ENCODE measurements at places on chromosomes 5 and 9.

GRCh38 chr9:128001779-128002298, 21.1 kb upstream of the EEIG1 start:
- no peak for DNase-seq

DNA sequence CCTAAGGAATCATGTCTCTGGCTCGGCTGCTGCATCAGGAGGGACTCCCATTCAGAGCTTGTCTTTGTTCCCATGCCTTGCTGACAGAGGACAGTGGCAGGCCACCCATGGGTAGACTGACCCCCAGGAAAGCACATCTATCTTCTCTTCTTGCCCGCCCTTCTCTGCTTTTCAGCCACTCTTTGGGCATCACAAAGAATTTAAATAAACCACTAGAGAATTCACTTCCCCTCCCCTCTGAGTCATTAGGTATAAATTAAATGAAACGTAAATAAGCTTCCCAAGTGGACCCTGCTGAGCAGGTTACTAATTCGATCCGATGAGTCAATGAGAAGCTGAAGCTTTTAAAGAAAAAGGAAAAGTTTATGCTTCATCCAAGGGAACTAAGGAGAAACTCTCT, 97.0 kb downstream of the DRD1 start:
- no peak for DNase-seq

GRCh38 chr5:106940986-106941385, 729.8 kb downstream of the EFNA5 start:
- no peak for DNase-seq

- DNase-seq, result no peak
These were observed 84.4 kb downstream of the ADRB2 start for GRCh38 chr5:148910686-148911361.

DNA sequence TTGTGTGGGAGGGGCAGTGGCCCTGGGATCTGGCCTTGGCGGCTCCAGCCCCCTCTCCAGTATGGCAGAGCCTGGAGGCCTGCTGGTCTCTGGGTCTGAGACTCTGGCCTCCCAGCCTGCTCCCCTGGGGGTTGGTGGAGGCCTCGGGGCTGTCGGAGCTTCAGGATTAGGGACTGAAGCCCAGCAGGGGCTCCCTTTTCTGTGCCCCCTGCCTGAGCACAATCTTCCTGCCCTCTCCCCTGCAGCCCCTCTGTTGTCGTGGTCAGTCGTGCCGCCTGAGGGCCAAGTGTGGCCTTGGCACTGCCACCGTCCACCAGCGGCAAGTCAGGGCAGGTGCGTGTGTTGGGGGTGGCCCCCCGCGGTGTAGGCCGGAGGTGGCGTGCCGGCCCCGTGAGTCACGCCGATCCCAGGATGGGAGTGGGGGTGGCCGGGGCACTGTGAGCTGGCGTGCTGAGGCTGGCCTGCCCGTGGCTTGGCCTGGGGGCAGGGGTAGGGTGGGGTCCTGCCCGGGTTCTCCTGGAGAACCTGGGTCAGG, 53.6 kb downstream of the RXRA start:
- DNase-seq, result no peak

GRCh38 chr5:158522776-158523175, 576.9 kb downstream of the EBF1 start:
- no peak for DNase-seq

DNA sequence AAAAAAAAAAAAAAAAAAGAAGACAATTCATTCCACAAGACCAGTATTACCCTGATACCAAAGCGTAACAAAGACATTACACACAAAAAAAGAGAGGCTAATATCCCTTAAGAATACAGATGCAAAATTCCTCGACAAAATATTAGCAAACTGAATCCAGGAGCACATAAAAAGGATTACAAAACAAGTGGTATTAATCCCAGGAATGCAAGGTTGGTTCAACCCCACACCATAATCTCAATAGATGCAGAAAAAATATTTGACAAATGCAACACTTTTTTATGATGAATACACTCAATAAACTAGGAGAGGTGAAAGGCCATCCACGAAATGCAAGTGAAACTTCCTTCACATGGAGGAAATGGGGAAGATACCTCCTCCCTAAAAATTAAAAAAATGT, 80.1 kb upstream of the TLR4 start:
- DNase-seq, result no peak

DNA sequence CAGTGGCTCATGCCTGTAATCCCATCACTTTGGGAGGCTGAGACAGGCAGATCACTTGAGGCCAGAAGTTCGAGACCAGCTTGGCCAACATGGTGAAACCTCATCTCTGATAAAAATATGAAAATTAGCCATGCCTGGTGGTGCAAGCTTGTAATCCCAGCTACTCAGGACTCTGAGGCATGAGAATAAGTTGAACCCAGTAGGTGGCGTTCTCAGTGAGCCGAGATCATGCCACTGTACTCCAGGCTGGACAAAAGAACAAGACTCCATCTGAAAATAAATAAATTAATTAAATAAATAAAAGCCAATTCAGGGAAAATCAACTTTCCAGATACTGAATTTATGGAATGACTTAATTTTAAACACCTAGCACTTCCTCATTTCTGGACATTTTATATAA, 1722.1 kb downstream of the MAT2B start:
- no peak for DNase-seq

DNA sequence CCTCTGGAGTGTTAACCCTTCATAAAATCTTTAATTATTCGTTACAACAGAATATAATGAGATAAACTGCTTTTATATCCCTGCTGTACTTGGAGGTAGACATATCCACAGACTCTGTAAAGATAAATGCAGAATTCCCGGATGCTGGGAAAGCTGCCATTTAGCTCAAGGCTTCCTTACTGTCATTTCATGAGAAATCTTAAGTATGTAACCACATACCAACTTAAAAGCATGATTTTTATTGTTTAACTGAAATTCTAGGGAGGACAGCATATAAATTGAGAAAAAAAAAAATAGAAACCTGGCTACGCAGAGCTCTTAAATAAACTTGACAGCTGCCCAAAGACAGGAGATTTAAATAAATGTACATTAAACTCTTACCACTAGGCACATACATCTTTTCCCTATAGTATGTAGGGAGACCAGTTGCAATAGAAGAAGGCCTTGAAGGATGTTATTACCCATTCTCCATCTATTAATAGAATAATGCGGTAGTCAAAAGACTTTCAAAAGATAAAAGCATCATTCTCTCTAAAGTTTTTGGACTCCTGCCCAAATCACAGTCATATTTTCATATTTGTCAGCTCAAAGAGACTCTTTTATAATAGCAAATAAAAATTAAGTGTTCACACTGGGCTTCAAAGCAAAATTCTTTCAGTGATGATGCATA, 373.8 kb downstream of the NDUFS4 start:
- DNase-seq, result no peak

DNA sequence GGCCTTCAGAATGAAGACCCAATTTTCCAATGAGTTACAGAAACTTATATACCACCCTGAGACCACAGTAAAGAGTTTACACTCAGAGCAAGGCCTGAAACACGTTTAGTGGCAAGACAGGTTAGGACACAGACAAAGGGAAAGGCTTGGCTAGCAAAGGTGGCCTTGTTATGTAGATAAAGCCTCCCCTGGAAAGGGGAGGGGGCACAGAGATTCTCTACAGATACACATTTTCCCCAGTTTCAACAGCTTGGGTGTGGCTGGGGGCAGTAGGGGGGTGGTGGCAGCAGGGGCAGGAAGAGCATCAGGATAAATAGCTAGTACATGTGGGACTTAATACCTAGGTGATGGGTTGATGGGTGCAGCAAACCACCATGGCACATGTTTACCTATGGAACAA, 51.9 kb upstream of the PPP1R2B start:
- no peak for DNase-seq

DNA sequence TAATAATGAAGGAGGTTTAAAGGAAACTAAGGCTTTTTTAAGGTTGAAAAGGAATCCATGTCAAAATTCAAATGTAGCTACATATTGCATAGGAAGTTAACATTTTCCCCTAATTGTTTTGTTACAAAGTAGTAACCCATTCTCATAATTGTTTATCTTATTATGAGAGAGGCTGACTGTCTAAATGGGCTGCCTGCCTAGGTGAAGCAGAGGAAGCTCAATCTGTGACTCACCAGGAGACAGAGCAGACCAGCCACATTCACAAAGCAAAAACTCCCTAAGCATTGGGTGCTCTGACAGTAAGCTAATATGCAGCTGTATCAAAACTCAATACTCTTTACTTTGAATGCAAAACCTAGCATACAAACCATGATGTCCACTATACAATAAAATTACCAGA, 208.5 kb downstream of the ROR2 start:
- DNase-seq, result no peak

DNA sequence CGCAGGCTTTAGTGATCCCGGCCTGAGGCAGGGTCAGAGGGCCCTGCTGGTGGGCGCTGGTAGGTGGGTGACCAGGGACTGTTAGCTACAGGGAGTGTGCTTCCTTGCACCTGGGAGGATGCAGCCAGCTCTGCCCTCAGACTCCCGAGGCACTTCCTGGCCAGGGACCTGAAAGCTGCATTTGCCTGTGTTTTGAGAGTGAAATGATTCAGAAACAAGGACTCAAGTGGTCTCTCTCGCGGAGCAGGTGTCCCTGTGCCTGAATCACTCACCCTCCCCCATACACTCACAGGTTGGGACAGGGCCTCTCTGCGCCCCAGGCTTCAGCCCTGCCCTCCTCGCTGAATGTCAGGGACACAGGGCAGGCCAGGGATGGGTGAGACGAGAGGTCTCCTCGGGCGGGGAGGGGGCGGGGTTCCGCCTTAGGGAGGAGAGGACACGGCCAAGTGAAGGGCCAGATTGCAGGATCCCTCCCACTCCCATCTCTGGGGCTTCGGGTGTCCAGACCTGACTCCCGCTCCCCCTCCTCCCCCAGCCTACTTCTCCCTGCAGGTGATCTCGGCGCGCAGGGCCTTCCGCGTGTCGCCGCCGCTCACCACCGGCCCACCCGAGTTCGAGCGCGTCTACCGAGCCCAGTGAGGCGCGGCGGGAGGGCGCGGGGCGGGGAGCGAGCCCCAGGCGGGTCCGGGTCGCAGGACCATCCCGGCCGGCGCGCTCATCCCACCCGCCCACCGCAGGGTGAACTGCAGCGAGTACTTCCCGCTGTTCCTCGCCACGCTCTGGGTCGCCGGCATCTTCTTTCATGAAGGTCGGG, 1.5 kb downstream of the LTC4S start:
- DNase-seq, result no peak

GRCh38 chr5:118208031-118208453, 780.3 kb downstream of the DTWD2 start:
- DNase-seq, result no peak

- no peak for DNase-seq
These were observed 69.0 kb downstream of the MEF2C start for GRCh38 chr5:88813805-88814575.

DNA sequence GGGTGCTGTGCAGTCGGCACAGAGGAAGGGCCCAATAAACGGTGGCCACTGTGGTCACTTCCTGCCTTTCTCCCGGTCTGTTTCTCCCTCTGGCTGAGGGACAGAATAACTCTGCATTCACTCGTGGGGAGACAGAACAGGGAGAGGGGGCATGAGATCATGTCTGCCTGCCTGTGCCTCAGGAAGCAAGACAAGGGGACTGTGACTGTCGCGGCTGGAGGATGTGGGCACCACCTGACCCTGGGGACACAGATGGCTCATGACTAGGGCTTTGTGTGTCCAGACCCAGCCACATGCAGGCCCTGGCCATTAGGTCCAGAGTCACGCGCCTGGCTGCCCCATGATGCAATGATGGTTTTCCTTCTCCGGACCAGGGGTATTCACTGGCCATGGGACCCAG, 5.8 kb downstream of the TRUB2 start:
- DNase-seq, result no peak

- no peak for DNase-seq
These were observed 36.4 kb upstream of the RAPGEF6 start for GRCh38 chr5:131671409-131671808.
